ENCODE measurements at places on chromosomes 2 and 18.

DNA sequence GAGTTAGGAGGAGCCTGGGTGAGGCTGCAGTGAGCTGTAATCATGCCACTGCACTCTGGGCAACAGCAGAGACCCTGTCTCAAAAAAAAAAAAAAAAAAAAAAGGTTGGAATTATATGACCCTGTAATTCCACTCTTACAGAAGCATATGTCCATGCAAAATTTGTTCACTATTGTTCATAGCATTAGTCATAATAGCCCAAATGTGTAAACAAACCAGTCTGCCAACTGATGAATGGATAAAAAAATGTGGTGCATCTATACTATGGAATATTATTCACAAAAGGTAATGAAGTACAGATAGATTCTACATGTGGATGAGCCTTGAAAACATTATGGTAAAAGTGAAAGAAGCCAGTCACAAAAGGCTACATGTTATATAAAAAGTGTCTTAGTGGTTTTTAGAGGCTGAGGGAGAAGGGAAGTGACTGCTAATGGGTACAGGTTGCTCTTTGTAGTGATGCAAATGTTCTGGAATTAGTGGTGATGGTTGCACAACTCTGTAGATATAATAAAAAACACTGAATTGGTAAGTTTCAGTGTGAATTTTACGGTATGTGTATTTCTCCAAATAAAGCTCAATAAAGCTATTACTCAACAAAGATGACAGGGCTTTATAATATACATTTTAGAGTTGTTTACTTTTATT lies 9.4 kb downstream of the COA5 start:
- DNase-seq: peak; percentile 80

- DNase-seq: peak; percentile 40
Observed at GRCh38 chr2:100427627-100428258, 10.3 kb upstream of the CHST10 start.

DNA sequence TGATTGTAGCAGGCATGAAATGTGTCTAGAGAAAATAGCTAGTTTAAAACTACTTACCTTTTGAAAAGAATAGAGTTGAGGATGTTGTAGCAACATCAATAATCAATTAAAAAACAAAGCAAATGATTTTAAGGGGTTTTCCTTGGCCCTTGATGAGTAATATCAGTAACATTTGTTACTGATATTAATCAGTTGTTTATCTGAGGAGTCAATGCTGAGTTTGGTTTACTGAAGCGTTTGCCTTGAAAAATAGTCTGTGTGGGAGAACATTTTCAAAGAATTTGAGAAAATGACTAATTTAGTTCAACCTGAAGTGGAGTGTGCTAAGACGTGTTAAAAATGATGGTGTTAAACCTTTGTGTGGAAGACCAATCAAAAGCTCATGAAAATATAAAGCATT lies 9.3 kb downstream of the PTH2R start:
- DNase-seq: no peak

- DNase-seq: no peak
Observed at GRCh38 chr2:3148716-3149115, 228.9 kb downstream of the EIPR1 start.
